ENCODE measurements at places on chromosomes 7 and 10. TPM values are rescaled to one million over a fixed set of nuclear protein-coding genes. Genes with fewer than 3 reads are reported as not detected.

PRKRIP1 gene
- 13.6 TPM for total RNA-seq

FOXI2 gene
- not detected for total RNA-seq

NUPR2 gene
- total RNA-seq = 0.62 TPM

GJD4 gene
- total RNA-seq = not detected

C10orf90 gene
- 0.16 TPM for total RNA-seq

ATOH7 gene
- total RNA-seq = 1.4 TPM

TFR2 gene
- 5.3 TPM for total RNA-seq

WNT2 gene
- 0.16 TPM for total RNA-seq

RAB19 gene
- total RNA-seq = not detected

SPDYE1 gene
- total RNA-seq = not detected

HMX2 gene
- total RNA-seq = not detected

CDH23 gene
- 1.2 TPM for total RNA-seq

MCMBP gene
- 62.7 TPM for total RNA-seq

SLC18A2 gene
- not detected for total RNA-seq

DLG5 gene
- 34.0 TPM for total RNA-seq

RABGEF1 gene
- 48.0 TPM for total RNA-seq

ACTL6B gene
- 109 TPM for total RNA-seq

AASS gene
- total RNA-seq = 19.3 TPM

NME8 gene
- total RNA-seq = not detected

EPHA1 gene
- total RNA-seq = not detected

ASIC3 gene
- 0.62 TPM for total RNA-seq

TET1 gene
- 33.5 TPM for total RNA-seq

ANKRD30A gene
- total RNA-seq = not detected
